H7 (cell line): ENCODE measurements at places on chromosomes 7 and 10. TPM values are rescaled to one million over a fixed set of nuclear protein-coding genes. Genes with fewer than 3 reads are reported as not detected.
A peak's percentile ranks its signal among the peaks of the same experiment; 100 is the strongest.

DNA sequence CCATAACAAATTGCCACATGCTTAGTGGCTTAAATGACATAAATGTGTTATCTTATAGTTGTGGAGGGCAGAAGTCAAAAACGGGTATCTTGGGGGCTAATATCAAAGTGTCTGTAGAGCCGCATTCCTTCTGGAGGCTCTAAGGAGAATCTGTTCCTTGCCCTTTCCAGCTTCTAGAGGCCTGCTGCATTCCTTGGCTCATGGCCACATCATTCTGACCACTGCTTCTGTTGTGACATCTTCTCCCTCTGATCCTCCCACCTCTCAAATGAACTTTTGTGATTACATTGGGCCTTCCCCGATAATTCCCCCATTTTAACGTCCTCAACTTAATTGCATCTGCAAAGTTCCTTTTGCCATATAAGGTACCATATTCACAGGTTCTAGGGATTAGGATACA is 76.1 kb downstream of the CYP26A1 start:
- no peak for DNase-seq

Gene GLI3
- 6.7 and 12.4 TPM in 2 replicates for total RNA-seq

Gene RAPGEF5
- 4.2 and 5.5 TPM in 2 replicates for total RNA-seq

DNA sequence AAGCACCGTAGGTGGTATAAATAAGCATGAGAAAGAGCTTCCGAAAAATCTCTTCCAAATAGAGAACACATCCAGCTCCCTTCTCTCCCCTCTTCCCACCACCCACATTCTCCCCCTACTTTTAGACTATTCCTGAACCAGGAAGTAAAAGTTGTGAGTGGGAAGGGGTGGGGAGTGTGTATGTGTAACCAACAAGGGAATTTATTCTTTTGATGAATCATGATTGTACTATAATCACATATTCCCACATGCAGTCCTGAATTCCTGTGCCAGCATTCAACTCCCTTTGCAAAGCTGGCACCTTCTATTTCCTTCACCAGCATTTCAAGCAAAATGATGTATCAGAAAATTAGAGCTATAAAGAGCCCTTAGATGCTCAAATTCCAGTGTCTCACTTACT is 230.6 kb upstream of the CHRM2 start:
- DNase-seq, result no peak

- peak; percentile 90 for DNase-seq
Measured at GRCh38 chr10:118595598-118596425, at the start of gene PRLHR. PRLHR (minus strand) TSS chr10:118595648; CDS start chr10:118595244, 404 bp downstream.

DNA sequence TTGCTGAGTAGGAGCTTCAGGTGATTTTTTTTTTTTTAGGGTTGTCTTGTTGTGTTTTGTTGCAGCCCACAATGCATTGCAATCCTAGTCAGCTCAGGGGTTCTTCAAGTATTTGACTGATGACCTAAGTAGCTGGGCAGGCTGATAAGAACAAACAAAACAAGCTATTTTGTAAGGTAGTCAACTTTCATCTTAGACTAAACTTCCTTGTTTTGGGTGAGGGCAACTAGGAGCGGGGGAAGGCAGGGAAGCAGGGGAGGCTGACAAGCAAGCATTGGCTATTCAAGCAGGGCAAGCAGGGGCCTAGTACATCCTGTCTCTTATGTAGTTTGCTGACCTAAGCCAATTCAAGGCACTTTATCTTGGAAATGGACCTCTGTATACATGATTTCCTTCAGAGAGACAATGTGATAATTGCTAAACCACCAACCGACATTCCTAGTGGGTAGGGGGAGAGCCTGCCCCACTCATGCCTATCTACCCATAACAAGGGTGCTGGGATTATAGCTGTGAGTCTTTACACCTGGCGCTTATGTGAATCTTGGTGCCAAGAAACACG is 163.3 kb upstream of the PRKCQ start:
- DNase-seq, result no peak

Gene COL13A1
- 16.6 and 18.0 TPM in 2 replicates for total RNA-seq

Gene CPVL
- total RNA-seq, result 32.9 and 46.1 TPM in 2 replicates

Gene GPC2
- 39.1 and 65.8 TPM in 2 replicates for total RNA-seq

DNA sequence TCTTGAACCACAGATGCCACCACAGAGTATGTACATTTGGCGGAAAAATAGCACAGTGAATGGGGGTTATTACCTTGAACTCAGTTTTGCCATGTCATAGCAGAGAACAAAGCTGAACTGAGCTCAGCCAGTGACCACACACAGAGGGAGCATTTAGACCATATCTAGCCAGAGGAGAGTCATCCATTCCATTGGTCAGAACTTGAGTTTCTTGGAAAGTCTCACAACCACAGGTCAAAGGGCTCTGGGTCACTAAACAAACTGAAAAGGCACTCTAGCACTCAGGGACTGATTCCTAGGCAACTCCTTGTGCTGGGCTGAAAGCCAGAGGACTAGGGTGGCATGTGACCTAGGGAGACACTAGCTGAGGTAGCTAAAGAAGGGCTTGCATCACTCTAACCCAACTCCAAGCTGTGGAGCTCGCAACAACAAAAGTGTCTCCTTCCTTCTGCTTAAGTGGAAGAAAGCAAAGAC is 239.7 kb upstream of the SEMA3D start:
- DNase-seq, result no peak

GRCh38 chr7:143435266-143435665 is 8.0 kb upstream of the TAS2R60 start:
- no peak for DNase-seq

Gene GPR85
- 0.03 TPM in 1 of 2 replicates, not detected in the other for total RNA-seq

Gene CFAP70
- 0.15 and 0.45 TPM in 2 replicates for total RNA-seq

DNA sequence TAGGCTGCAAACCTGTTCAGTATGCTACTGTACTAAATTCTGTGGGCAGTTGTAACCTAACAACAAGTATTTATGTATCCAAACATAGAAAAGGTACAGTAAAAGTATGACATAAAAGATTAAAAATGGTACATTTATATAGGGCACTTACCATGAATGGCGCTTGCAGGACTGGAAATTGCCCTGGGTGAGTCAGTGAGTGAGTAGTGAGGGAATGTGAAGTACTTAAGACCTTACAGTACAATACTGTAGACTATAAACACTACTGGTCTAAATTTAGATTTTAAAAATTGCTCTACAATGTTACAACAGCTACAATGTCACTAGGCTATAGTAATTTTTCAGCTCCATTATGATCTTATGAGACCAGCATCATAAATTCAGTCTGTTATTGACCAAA is 146.0 kb upstream of the GNAI1 start:
- no peak for DNase-seq

Gene TSPAN13
- 17.7 and 23.1 TPM in 2 replicates for total RNA-seq

- no peak for DNase-seq
Measured at GRCh38 chr7:12158334-12159060, 52.6 kb upstream of the TMEM106B start.

- peak; percentile 76 for DNase-seq
Measured at GRCh38 chr10:7787150-7787856, 490 bp downstream of the KIN start.

GRCh38 chr7:148058092-148058491 is 532.5 kb upstream of the C7orf33 start:
- peak; percentile 2 for DNase-seq

DNA sequence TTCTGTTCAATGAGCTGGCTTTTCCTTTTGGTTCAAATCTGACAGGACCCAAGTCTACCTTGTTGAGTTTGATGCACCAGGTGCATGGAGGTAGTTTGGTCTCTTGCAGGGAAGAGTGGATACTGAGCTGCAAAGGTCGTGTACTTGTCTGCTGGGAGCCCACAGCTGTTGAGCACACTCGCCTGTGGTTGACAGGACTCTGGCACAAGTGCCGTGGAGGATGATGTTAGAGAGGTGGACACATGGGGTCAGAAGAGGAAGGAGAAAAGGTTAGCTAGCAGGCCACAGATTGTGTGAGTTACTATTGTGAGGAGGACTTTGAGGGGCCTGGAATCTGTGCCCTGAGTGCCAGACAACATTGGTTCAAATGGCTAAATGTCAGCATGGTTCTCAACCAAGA is 197.3 kb downstream of the CREB5 start:
- DNase-seq, result no peak

DNA sequence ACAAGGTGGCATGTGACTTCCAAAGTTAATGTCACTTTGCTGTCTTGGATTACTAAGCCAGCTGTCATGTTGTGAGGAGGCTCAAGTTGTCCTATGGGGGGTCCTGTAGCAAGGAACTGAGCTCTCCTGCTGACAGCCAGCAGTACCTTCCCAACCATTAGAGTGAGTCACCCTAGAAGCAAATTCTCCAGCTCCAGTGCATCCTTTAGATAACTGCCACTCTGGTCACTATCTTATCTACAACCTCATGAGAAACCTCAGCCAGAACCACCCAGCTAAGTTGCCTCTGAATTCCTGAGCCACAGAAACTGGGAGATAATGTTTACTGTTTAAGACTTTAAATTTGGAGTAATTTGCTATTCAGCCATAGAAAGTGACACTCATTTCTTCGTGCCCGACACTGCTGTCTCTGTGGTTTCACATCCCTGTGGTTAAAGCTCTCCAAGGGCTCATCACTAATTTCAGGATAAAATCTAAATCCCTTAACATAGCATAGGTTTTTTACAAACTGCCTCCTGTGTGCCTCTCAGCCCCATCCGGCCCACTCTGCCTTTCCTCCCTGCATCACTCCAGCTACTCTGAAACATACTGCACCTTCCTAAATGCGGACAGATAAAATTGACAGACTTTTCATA is 83.5 kb downstream of the PRR15 start:
- no peak for DNase-seq

DNA sequence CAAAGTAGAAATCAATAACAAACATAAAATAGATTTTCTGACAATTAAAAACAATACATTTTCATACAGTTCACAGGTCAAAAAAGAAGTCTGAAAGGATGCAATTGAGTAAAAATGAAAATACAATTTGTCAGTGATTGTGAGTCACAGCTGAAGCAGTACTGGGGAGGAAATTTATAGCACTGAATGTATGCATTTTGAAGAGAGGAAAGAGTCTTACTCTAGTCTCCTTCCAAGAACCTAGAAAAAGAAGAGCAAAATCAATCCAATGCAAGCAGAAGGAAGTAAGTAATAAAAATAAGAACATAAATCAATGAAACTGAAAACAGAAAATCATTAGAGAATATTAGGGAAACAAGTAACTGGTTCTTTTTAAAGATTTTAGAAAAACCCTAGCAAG is 507.2 kb upstream of the IGFBP3 start:
- DNase-seq, result no peak

Gene PAPOLB
- 0.14 TPM in 1 of 2 replicates, not detected in the other for total RNA-seq

DNA sequence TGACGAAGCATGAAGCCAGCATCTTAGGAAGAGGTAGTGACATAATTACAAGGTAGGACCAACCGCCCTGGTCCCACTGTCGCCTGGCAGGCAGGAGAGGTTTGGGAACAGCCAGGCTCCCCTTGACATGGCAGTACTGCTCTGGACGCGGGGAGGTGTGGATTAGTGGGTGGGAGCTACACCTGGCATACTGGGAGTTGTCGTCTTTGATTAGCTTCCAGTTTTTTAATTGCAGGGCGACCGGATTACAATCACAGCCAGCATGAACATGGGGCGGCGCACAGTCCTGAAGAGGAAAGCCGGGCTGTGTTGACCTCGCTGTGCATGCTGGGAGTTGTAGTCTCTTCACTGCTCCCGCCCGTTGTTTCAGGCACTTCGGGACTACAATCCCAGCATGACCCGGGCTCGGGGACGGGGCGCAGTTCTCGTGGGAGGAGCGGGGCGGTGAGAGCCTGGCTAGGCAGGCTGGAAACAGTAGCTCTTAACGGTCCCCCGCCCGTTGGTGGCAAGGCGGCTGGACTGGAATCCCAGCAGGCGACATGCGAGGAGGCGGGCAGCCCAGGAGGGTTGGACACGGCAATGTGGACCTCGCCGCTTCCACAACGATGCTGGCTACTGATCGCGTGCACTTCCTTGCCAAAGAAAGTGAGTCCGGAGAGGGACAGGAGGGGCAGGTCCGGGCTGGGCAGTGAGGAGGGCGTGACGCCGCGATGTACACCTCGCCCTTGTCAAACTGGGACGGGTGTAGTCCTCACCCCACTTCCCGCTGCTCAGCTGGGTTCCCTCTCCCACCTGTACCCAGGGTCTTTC is 98.0 kb upstream of the ZNF722 start:
- no peak for DNase-seq

- DNase-seq, result no peak
Measured at GRCh38 chr10:78891741-78892140, 177.0 kb upstream of the ZMIZ1 start.

Gene PRKAR2B
- 22.9 and 29.9 TPM in 2 replicates for total RNA-seq

GRCh38 chr10:130867446-130868194 is 443.9 kb downstream of the TCERG1L start:
- DNase-seq, result no peak

DNA sequence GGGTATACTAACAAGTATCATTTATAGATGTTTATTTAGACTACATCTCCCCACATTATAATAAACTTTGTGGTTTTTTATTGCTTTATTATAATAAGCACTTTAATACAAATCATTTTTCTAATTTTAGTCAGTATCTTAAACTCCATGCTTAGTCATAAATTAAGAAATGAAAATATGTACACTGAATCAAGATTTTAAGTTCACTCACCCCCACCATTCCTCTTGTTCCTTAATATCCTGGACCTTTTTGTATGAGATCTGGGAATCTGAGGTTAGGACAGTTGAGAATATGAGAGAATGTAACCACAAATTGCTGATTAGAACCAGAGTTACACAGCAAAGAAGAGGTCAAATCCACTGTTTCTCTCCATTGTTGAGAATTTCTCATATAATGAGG is 93.6 kb upstream of the WNT16 start:
- no peak for DNase-seq

GRCh38 chr10:93334901-93335327 is 147.2 kb downstream of the MYOF start:
- no peak for DNase-seq

DNA sequence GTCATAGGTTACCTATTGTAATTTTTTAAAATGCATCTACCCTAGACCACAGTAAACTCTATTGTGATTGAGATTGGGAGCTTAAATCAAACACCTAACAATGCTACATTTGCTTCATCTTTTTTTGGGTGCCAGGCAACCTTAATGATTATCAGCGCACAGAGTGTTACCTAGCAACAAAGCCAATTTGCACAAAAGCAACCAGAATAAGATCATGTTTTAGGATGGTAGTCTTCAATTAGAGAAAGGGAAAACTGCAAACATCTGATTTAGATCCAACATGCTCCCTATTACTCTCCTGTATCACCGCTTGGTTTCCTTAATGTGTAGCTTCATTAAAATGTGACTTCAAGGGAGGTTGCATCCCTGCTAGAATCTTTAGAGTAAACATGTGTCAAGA is 226.9 kb downstream of the ABCA13 start:
- DNase-seq, result no peak

- peak; percentile 24 for DNase-seq
Measured at GRCh38 chr10:81479316-81479715, 395.7 kb upstream of the NRG3 start.

Gene NEBL
- 9.0 and 15.7 TPM in 2 replicates for total RNA-seq

DNA sequence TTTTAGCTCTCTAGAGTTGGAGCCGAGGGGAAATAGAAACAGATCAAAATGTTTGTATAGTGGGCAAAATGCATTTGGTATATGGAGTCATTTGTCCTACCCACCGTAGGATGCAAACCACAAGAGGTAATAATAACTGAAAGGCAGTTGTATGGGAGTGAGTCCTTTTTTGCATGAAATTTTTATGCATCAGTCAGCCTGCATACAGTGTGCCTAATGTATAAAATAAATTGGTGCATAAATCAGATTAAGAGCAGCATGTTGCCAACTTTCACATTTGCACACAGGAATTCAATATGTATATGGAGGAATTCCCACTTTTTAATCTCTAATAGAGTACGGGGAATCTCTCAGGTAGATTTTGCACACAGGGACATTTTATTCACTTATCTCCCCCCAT is 262.8 kb downstream of the LRMDA start:
- no peak for DNase-seq

Gene FAM25G
- not detected in 2 replicates for total RNA-seq
